Stimulated activated CD4-positive, alpha-beta T cell treated with anti-CD3 and anti-CD28 coated beads, Interleukin-2, amount 100 ng/mL, for 24 hours (primary cell): ENCODE measurements at places on chromosomes 3 and 15.

DNA sequence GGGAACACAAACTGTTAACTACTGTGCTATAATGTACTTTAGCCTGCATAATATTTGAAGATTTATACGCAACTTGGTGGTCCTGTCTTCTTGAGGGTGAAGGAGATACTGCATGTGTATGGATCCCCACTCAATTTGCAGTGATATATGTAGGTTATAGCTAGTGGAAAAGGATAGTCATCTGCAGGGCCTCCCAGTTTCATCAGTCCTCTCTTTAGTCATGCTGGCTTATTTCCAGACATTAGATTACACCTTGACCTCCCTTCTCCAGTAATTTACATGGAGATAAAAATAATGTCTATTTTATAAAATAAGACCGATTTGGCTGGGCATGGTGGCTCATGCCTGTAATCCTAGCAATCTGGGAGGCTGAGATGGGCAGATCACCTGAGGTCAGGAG, 3.7 kb downstream of the NR1D2 start:
- DNase-seq: no peak

- DNase-seq: no peak
Measured at GRCh38 chr3:58148049-58148448, 62.7 kb downstream of the DNASE1L3 start.

DNA sequence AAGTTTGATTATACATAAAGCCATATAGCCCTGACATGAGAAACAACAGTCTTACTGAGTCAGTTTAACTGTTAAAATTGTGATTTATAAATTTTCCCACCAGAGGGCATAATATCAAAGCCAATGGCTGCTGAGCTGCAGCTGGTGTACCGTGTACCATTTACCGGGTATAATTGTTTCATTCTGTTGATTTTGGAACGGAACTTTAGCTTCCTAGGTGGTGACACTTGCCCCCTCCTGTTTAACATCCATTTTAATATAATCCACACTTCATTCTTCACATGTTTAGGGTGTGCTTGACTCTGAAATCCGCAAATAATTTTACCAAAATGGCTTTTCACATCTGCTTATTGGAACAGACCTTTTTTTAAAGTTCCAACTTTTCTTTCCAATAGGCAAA, 72.8 kb downstream of the SLC9A9 start:
- DNase-seq: no peak

DNA sequence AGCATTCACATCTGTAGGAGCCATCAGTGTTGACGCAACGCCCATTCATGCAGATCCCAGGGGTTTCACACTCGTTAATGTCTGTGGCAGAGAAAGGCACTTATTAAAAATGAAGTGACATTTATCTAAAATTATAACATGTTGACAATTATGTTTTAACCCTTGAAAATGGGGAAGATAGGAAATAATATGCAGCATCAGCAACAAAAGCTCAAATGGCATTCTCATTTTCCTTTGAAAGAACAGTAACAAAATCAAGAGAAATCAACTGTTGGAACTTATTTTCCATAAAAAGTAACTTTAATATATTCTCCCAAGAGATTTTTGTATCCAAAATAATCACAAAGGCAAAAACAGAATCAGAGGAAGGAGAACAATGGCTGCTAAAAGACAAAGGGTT, 140.4 kb downstream of the FBN1 start:
- no peak for DNase-seq

- no peak for DNase-seq
Measured at GRCh38 chr15:31831596-31831995, 198.7 kb upstream of the CHRNA7 start.

GRCh38 chr3:50617911-50618481, 1.0 kb downstream of the MAPKAPK3 start:
- no peak for DNase-seq

DNA sequence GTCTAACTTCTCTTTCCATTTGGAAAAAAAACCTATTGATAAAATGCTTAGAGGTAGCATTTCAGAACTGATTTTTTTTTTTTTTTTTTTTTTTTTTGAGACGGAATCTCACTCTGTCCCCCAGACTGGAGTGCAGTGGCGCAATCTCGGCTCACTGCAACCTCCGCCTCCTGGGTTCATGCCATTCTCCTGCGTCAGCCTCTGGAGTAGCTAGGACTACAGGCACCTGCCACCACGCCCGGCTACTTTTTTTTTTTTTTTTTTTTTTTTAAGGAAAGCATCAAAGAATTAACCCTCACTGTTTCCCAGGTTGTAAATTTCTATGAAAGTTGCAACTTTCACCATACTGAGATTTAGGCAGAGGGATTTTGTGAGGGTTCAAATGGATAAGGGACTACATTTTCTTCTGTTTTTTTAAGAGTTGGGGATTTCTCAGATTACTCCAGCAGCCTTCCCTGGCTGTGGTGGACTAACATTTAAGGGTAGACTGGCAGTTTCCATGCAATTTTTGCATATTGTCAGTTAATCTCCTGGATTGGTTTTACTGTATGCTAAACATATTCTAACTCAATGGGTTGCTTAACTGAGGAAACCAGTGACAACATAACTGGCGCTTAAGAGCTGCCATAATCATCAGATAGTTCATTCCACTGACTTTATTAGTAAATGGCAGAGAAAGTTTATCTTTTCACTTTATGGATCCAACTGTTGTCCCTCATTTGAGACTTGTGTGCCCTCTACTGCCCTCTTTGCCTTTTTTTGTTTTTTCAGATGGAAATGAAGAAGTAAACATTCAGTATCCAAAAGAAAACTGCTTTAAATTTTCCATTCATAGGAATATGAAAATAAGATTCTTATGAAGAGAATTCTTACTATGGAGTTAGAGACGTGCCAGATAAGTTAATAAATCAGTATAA, 93.7 kb downstream of the NPTN start:
- DNase-seq: no peak

DNA sequence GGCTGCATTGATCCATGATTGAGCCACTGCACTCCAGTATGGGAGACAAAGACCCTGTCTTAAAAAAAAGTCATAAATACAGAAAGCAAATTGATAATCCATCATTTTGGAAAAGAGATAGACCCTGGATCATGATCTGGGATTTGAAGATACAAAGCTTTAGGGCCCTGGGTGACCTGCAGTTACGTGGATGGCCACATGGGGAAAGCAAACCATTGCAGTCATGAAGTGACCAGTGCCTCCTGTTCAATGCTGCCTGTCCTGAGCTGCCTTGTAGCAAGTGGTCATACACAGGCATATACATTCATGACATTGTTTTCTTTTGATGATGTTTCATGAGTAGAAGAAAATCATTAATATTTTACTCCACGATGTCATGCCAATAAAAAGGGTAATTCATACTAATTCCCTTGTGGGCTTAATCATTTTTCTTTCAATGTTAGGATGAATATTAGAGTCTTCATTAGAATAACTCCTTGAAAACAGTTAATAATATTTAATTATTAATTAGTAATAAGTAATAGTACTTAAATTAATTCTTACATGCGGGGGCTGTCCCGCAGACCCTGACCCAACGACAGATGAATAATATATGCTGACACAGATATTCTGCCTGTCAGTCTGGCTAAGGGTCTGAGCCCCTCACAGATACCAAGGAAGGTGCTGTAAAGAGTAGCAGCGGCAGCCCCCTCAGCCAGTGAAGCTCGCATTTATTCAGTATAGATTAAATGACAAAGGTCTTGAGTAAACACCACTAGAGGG, 109.0 kb upstream of the UNC13C start:
- no peak for DNase-seq

DNA sequence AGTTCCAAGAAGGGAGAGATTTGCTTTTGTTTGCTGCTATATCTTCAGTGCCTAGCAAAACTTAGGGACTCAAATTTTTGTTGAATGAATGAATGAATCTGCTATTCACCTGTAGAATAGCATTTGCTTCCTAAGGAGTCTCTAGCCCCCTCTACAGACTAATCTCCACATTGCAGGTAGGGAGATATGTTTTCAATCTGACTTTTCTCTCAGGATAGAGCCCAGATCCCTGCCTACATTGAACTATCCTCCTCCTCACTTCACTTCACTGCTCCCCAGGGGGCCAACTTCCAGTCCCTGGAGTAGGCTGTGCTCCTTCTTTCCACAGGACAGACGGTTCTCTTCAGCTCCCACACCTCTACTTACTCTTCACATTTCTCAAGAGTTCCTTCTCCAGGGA, 81.9 kb upstream of the PTX3 start:
- DNase-seq: no peak

- no peak for DNase-seq
Measured at GRCh38 chr15:33678176-33678575, 290.1 kb upstream of the CHRM5 start.

DNA sequence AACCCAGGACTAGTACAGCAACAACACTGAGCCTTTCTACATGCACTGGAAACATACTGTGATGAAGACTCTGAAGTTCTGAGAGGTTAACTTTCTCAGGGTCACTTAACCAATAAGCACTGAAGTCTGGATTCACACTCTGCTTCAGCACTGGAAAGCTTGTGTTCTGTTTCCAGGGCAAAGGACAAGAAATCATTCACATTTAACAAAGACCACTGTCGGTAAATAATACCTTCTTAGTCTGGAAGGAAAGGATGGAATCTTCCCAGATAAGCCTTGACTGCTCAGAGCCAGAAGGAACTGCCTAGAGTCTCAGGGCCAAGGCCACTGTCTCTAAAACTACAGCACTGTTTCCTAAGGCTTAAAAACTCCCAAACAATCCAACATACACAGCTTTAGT, 4.3 kb upstream of the GLYCTK start:
- DNase-seq: no peak

- DNase-seq: no peak
Measured at GRCh38 chr3:52195823-52196331, 2.1 kb upstream of the ALAS1 start.

GRCh38 chr3:161069511-161070251, 35.5 kb downstream of the B3GALNT1 start:
- no peak for DNase-seq

DNA sequence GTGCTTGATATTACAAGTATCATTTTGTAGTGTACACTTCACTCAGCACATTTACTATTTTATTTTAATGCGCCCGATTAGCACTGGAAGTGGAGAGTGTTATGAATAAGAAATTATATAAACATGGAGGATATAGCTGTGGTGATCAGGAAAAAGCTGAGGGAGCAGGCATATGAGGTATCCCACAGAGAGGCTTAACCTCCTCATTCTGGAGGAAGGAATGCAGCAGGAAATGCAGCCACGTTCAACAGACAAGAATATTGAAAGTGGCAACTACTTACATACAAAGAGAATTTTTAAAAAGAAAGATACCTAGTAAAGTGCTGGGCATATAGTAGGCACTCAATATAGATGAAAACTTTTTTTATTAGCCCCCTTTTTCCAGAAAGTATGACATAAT, 166.0 kb upstream of the SATB1 start:
- DNase-seq: no peak

DNA sequence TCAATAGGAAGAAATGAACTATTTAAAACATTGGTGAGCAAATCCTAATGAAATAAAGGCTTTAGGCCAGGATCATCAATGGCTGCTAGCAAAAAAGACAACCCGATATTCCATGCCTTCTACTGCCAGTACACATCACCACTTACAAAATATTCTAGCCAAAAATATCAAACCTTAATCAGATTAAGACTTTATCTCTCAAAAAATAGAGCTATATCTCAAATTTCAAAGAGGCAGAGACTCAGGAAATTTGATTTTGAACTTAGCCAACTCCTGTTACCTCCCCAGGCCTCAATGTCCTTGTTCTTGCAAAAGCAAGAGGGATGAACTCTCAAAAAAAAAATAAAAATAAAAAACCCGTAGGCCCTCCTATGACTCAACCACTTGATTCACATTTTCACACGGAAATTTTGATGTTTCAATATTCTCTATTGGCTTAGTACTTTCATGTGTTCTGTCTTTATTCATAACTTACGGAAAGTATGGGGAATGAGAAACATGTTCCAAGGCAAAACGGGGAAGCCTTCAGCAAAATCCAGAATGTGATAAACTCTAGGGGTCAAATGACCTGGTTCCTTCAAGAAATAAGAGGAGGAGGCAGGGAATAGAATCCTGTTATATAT, 273.3 kb upstream of the ZPLD1 start:
- no peak for DNase-seq

GRCh38 chr3:134903837-134904236, 108.8 kb downstream of the EPHB1 start:
- no peak for DNase-seq

DNA sequence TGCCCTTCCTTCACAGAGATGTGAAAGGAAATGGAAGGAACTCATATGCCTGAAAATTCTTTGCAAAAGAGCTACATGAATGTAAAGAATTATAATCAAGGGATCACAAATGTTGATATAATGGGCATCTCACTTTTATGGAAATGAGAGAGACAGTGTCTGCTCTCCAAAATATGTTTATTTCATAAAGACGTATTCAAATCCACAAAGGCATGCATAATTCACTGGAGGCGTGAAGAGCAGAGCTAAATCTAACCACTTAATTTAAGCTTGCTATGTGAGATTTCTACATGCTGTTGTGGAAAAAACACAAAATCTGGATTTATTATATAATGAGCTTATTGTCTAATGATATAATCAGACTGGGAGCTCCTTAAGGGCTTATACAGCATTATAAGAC, 469.1 kb downstream of the RAP2B start:
- DNase-seq: no peak

DNA sequence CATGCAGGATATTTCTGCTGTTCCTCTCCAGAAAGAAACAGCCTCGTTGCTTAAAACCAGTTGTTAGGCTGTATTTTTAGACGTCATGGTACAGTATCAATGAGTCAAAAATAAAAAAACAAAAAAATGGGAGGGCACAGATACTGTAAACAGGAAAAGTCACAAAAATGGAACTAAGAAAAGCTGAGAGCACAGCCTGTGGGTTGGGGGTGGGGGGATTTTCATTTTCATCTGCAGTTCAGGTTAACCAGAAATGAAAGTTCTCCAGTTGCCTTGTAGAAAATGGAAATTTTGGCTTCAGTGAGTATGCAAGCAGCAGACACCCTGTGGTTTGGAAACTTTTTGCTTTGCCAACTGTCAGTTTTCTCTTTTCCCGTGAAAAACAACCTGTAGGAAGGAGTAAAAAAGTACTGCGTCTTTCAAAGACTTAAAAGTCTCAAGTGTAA, 59.0 kb downstream of the FRMD4B start:
- peak; percentile 64 for DNase-seq

GRCh38 chr3:158102242-158103080, 3.8 kb downstream of the SHOX2 start:
- DNase-seq: no peak

DNA sequence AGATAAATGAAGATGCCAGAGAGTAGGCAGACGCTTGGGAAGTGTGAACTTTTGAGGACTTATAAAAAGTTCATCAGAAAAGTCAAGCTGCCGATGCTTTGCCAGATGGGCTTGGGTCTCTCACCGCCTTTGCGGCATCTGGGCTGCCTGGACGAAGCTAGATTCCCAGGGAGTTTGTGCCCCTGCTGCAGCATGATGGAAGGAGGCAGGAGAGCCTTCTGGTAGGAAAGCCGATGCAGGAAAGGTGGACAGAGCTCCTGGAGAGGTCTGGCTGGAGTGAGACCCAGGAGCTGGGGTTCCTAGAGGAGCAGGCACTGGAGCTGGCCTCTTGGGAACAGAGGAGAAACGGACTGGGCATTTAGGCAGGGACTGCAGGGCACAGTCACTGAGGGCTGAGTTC, 51.9 kb upstream of the ATP2B2 start:
- peak; percentile 13 for DNase-seq
